Karpas-422 (cell line): ENCODE measurements at places on chromosomes 1 and 21.

DNA sequence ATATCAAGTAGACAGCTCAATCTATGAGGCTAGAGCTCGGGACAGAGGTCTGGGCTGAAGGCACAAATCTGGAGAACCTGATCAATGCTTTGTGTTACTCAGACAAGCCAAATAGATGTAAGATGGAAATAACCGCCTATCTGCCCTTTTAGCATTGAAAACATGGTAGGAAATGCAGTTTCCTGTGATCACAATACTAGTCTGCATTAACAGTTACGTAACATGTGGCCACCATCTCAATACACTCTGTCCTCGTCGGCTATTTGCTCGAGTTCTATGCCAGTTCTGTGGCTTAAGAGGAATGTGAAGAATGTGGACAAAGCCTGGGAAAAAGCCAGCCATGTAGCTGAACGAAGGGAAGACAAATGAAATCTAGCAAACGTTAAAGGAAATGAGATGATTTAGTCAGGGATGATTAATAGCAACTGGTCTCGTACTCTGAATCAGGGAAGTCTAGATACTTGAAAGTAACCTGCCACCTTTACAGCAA lies 73.3 kb downstream of the HSF2BP start:
- no peak for DNase-seq

GRCh38 chr1:60145771-60146170 lies 72.2 kb upstream of the C1orf87 start:
- no peak for DNase-seq

- no peak for DNase-seq
Observed at GRCh38 chr1:25174730-25175612, 57.3 kb downstream of the SYF2 start.

DNA sequence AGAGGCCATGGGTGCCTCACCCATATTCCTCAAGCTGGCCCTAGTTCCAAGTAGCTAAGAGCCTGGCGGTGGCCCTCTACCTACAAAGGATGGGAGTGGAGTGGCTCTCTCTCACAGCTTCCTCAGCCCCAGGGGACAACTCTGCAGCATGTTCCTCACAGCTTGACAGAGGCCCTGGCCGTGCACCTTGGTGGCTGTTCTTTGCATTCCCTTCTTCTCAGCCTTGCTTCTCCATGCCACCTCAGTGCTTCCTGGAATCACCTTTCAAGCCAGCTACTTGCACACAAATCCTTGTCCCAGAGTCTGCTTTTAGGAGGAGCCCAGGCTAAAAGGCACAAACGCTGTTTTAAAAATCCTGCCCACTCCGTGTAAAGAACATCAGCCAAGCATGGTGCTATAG lies 69.0 kb upstream of the DIRAS3 start:
- DNase-seq, result no peak

DNA sequence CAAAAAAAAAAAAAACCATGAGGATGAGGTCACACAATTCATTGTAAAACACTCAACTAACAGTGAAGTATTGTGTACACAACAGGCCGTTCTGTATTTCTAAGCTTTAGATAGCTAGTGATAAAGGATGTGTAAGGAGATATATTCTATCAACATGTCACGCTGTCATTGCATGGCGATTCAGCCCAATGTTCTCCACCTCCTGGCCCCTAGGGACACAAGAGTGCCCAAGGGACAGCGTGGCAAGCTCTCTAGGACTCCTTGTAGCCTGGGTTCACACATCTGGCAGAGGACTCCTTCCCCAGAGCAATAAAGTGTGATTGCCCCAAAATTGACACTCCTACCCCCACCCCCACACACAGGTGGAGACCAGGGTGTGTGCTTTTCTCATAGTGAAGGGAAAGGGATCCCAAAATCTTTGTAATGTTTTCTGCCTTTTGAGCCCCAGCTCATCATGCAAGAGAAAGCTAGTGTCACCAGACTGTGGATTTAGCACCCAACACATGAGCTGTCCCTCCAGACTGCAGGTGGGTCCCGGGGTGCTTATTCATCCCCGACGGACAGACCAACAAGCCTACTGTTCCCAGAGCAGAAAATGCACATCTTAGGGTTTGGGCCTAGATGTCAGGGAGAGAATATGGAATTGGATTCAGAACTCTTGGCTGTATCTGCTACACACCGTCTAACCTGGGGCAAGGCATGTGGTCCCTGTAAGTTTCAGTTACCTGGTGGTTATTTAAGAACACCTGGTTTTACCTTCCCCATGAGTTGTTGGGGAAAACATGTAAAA lies 11.5 kb downstream of the TMPRSS3 start:
- peak; percentile 70 for DNase-seq

- DNase-seq, result no peak
Observed at GRCh38 chr1:76144247-76144646, 69.7 kb downstream of the ST6GALNAC3 start.

- peak; percentile 71 for DNase-seq
Observed at GRCh38 chr1:58204284-58204683, 342.2 kb downstream of the OMA1 start.

GRCh38 chr1:55043726-55044125 lies 4.4 kb downstream of the PCSK9 start:
- DNase-seq, result no peak

DNA sequence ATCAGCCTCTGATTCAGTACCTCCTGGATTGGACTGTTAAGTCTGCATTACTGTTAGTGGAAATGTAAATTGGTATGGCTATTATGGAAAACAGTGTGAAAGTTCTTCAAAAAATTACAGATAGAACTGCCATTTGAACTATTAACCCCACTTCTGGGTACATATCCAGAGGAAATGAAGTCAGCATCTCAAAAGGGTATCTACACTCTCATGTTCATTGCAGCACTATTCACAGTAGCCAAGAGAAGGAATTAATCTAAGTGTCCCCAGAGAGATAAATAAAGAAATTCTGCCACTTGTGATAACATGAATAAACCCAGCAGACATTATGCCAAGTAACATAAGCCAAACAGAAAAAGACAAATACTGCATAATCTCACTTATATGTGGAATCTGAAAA lies 676.0 kb downstream of the PLA2G4A start:
- DNase-seq, result no peak

- DNase-seq, result peak; percentile 80
Observed at GRCh38 chr21:44299458-44300261, at the start of gene PFKL. PFKL (plus strand) TSS chr21:44300053; CDS start chr21:44300106, 53 bp downstream.

- no peak for DNase-seq
Observed at GRCh38 chr21:32585970-32586369, 647 bp upstream of the TCP10L start.

DNA sequence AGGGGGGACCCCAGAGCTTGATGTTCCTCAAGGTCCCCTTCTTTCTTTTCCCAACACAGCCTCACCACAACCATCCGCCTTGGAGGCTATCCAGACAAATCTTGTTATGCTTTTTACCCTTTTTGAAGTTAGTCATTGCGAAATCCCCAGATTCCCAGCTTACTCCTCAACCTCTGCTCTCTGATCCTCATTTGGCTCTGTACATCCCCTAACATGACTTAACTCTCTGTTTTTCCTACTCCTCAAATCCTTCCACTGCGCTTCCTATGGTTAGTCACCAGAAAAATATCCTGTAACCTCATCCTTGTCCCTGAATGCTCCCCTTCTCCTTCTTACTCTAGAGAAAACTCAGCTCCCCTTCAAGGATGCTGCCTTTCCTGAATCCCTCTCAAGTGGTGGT lies 189.1 kb upstream of the POU3F1 start:
- no peak for DNase-seq
